Left forelimb (tissue), 1 donor: ENCODE measurements at places on chromosomes 13 and 19.

- DNase-seq, result no peak
Observed at GRCh38 chr13:109363431-109363830, 423.0 kb downstream of the IRS2 start.

GRCh38 chr19:58554494-58555368 is at the start of gene CHMP2A:
TSS of gene CHMP2A (minus strand) at chr19:58555105. CDS start at chr19:58554212, 893 bp downstream.
- peak; percentile 98 for DNase-seq

- no peak for DNase-seq
Observed at GRCh38 chr13:21348488-21349120, 110.5 kb downstream of the ZDHHC20 start.

DNA sequence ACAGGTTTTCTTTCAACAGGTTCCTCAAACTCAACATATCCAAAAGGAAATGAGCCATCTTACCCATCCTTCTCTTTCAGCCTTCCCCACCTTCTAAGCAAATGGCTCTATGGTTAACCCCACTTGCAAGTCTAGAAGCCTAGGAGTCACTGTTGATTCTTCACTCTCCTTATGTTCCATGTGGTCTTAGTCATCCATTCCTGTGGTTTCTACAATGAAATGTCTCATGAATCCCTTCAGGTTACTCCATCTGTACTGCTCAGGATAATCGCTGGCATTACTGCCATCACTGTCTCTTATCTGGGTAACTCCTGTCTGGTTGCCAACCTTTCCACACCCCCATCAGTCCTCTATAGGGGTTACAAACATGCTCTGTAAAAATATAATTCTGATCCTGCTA is 381.3 kb downstream of the ENOX1 start:
- DNase-seq, result no peak

GRCh38 chr13:39462428-39462827 is 140.6 kb downstream of the LHFPL6 start:
- no peak for DNase-seq

DNA sequence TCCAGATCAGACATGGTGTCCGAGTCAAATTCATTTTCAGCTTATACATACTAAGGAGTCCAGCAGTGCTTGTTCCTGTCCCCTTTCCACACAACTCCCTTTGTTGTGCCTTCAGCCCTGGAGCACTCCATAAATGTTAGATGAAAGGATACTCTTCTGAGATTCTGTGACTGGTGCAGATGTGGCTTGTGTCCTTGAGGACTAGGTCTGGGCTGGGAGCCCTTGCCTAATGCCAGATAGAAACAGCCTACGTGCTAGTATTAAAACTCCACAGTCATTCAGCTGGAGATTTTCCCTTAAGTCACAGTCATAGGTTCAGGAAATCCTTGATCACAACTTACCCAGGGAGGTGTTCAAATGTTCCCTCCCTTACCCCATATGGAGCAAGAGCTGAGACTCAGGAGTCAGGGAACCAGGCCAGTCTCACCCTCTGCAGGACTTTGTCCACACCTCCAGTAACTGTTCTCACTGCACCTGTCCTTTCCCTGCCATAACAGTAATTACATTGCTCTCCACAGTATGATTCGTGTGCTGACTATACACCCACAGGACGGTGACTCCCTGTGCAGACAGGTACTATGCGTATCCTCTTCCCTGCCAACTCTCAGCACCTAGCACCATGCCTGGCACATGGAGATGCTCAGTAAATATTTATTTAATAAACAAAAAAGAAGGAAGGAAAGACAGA is 15.5 kb upstream of the SERPINE3 start:
- DNase-seq, result no peak

- DNase-seq, result no peak
Observed at GRCh38 chr13:97559030-97559429, 125.1 kb downstream of the RAP2A start.

GRCh38 chr13:93577105-93577504 is 350.5 kb downstream of the GPC6 start:
- no peak for DNase-seq

DNA sequence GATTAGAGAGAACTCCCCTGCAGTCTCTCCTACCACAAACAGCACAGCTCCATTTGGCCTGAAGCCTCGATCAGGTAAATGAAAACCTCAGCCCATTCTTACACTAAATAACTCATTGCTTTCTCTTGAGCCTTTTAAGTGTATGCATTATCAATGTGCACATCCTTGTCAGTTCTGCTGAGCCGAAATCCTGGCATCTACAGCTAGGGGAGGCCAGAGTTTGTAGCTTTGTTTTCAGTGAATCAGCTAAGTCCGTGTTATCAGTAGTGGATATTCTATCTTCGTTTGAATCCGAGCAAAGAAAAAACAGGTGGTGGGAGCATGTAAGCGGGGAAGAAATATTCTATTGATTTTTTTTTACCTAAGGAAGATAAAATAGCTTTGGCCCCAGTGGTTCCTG is 84.4 kb downstream of the ESD start:
- DNase-seq, result no peak

DNA sequence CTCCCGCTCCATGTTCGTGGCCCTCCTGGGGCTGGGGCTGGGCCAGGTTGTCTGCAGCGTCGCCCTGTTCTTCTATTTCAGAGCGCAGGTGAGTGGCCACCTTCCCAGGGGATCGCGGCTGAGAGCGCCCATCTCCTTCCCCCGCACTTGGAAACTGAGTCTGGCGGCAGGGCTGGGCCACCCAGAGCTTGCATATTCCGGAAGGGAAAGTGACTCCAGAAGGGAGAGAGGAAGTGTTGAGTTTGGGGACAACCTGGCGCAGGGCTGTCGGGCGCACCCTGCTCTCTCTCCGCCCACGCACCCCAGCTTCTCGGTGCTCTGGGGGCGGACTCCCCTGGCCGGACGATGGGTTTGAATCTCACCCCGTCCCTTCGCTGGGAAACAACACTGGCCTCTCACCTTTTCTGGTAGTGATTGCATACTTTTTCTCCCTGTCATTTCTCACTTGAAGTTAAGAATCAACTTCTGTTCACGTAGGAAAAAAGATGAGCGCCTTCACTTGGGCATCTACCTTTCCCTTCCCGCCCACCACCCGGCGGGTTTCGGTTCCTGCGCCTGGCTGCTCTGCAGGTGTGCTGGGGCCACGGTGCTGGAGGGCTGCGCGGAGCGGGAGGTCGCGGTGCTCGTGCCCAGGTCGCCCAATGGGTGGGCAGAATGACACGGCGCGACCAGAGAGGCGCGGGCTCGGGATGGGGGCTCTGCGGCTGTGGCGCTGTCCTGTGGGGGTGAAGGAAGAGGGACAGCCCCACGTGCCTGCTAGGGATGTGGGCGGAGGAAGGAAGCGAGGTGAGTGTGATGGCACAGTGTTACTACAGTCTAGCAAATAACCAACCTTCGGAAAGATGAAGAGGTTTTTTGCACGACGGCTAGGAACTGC is 721 bp downstream of the TNFSF11 start:
- DNase-seq, result no peak

GRCh38 chr13:73908809-73909208 is 225.4 kb downstream of the KLF12 start:
- DNase-seq, result no peak

- DNase-seq, result no peak
Observed at GRCh38 chr19:3073159-3073563, 10.9 kb upstream of the TLE5 start.

DNA sequence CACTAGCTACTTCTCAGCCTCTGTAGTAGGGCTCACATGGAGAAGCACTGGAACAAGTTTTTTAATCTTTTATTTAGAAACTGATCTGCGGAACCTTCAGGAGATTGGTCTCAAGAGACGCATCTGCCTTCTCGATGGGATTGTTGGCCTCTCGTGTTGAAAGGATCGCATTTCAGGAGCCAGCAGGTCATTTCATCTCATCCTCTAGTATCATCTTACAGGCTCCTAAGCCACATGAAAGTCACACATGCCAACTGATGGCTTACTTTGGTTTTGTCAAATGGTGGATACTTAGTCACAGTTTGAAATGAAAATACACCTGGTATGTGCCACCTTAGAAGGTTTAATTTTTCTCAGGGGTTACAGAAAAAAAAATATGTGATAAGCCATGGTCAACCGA is 1703.6 kb downstream of the EFNB2 start:
- DNase-seq, result no peak

- DNase-seq, result no peak
Observed at GRCh38 chr13:97390941-97391600, 42.9 kb upstream of the RAP2A start.

- no peak for DNase-seq
Observed at GRCh38 chr13:57666131-57666953, 34.8 kb downstream of the PCDH17 start.

DNA sequence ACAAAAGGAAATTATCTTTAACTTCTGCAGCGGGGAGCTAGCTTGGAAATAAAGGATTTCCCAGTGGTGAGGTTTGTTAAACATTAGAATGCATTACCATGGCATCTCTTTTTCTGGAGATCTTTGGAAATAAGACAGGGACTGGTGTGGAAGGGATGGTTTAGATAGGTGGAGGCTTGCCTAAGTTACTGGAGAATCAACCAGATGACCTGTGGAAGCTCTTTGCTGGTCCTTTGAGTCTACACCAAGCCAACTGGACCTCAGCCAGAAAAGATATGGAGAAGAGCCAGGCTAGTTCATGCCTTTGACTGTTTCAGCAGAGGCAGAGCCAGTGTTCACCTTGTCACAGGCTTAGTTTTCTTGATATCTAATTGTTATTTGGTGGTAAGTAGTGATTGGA is 134.7 kb downstream of the KCNRG start:
- no peak for DNase-seq

DNA sequence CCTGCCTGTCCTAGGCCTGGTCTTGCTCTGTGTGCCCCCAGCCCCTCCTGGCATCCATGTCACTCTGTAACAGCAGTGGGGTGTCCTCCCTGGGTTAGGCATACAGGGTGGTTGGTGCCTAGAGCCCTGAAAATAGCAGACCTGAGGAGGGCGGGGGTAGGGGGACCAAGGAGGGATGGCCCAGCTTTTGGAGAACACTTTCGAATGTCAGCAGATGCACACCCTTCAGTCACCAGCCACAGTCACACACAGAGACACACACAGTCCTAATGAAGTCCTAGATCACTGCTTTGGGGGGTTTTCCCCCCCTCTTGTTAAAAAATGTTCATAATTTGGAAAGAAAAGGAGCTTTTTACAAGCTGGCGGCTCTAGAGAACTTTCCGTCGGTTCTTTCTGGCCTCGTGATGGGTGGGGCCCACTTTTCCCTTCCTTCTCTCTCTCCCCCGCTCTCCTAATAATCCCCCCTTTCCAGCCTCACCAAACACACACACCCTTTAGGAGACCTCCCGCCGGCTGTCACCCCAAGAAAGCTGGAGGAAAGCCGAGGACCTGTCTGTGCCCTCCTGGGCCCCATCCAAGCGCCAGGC is 47.9 kb downstream of the LYL1 start:
- DNase-seq, result no peak

- DNase-seq, result no peak
Observed at GRCh38 chr13:99693852-99694611, 192.8 kb downstream of the TM9SF2 start.

- no peak for DNase-seq
Observed at GRCh38 chr19:322616-323015, 22.0 kb downstream of the MIER2 start.
